ENCODE measurements at places on chromosomes 2 and 18.

DNA sequence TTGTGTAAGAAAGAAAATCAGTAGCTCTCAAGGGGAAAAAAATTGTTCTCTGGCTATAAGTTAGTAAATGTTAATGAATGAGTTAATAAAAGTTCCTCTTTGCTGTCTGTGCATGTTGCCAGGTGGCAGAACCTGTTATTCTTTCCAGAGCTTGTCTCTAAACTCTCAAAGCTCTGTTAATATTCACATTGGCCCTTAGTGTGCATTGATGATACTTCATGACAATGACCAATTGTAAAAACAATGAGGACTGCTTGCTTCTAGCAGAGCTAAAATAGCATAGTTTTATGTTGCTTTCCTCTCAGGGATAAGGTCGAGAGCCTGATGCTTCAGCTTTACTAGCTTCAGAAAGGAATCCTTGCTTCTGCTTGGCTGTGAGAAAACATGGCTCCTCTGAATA, 91.5 kb downstream of the RAD51AP2 start:
- no peak for DNase-seq

DNA sequence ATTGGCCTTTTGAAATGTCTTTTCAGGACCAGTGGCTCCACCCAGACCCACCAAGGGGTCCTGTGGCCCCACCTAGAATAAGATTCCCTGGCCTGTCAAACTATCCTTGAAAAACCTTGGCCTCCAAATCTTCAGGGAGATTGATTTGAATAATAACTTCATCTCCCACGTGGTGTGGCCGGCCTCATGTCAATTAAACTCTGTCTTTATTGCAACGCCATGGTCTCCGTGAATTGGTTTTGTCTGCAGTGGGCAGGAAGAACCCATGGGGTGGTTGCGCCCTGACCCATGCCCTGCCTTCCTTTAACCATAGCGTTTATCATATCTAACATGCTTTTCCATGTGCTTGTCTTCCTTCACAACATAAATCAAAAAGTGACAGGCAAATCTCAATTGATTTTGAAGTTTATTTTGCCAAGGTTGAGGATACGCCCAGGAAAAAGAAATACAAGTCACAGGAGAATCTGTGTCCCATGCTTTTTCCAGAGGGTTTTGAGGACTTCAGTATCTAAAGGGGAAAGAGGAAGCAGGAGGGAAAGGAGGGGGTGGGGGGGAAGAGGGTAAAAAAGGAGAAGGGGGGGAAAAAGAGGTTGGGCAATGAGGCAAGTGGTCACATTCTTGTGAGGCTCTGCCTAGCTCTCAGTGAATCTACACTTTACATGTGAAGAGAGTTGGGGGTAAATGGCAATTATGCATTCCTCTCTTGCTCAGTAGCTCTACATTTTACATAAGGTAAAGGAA, 66.5 kb upstream of the CABLES1 start:
- no peak for DNase-seq

DNA sequence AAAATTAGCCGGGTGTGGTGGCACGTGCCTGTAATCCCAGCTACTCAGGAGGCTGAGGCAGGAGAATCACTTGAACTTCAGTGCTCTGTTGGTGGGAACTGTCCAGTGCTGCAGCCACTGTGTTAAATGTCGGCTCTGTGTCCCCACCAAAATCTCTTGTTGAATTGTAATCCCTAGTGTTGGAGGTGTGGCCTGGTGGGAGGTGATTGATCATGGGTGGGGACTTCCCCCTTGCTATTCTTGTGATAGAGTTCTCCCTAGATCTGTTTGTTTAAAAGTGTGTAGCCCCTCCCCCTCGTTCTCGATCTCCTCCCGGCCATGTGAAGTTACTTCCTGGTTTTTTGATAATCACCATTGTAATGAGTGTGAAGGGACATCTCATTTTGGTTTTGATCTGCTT, 9.8 kb upstream of the RPL31 start:
- no peak for DNase-seq

DNA sequence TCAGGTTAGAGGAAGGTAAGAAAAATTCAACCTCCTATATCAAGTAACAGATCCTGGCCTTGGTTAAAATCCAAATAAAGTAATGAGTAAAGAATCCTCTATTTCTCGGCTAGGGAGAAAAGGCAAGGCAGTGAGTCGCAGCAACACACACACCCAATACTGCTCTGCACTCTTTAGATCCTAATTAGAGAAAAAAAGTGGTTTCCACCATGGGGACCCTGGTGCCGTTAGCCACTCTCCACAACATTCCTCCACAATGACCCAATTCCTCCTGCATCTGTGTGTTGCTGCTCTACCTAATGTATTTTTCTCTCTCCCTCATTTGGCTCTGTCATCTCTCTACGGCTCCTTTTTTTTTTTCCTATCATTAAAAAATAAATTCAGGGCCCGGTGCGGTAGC, 462.7 kb downstream of the METTL4 start:
- DNase-seq, result no peak

DNA sequence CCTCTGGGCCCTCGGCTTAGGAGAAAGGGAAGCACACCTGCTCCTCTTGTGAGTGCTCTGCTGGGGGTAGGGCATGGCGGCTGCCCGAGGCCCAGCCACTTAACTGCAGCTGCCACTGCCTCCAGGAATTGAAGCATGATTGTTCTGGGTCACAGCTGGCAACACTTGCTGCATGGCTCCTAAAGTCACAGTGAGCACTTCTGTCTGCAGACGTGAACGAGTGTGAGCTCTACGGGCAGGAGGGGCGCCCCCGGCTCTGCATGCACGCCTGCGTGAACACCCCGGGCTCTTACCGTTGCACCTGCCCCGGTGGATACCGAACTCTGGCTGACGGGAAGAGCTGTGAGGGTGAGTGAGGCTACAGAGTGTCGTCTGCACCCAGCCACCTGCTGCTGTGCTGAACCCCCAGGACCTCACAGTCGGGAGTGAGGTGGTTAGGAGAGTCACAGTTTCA, 44.4 kb downstream of the FBLN7 start:
- DNase-seq, result no peak

GRCh38 chr2:118202707-118203303, 114.5 kb downstream of the INSIG2 start:
- peak; percentile 47 for DNase-seq

DNA sequence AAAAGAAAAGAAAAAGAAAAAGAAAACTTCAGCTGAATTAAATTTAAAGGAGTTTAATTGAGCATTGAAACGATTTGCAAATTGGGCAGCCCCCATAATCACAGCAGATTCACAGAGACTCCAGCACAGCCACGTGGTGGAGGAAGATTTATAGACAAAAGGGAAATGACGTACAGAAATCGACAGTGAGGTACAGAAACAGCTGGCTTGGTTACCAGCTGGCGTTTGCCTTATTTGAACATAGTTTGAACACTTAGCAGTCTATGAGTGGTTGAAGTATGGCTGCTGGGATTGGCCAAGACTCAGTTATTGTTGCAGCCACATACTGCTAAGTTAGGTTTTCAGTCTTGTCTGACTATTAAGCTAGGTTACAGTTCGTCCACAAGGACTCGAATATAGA, 312.2 kb upstream of the SLC14A2 start:
- no peak for DNase-seq

GRCh38 chr18:47775961-47776360, 154.5 kb downstream of the SMAD2 start:
- DNase-seq, result no peak

GRCh38 chr2:237280939-237281338, 133.0 kb downstream of the COL6A3 start:
- no peak for DNase-seq

DNA sequence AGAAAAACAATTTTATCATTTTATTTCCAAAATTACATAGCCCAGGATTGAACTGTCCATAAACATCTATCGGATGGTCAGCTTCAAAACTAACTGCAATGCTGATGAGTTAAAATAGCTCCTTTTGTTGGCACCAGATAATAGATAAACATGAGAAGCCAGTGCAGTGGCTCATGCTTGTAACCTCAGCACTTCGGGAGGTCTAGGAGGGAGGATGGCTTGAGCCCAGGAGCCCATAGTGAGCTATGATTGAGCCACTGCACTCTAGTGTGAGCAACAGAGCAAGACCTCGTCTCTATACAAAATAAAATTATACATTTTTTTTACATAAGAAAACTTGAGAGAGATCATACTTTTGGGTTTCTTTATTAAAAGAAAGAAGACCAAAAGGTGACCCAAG, 34.6 kb upstream of the IMPA2 start:
- DNase-seq, result no peak

GRCh38 chr2:50749216-50749615, 282.7 kb downstream of the NRXN1 start:
- DNase-seq, result no peak

DNA sequence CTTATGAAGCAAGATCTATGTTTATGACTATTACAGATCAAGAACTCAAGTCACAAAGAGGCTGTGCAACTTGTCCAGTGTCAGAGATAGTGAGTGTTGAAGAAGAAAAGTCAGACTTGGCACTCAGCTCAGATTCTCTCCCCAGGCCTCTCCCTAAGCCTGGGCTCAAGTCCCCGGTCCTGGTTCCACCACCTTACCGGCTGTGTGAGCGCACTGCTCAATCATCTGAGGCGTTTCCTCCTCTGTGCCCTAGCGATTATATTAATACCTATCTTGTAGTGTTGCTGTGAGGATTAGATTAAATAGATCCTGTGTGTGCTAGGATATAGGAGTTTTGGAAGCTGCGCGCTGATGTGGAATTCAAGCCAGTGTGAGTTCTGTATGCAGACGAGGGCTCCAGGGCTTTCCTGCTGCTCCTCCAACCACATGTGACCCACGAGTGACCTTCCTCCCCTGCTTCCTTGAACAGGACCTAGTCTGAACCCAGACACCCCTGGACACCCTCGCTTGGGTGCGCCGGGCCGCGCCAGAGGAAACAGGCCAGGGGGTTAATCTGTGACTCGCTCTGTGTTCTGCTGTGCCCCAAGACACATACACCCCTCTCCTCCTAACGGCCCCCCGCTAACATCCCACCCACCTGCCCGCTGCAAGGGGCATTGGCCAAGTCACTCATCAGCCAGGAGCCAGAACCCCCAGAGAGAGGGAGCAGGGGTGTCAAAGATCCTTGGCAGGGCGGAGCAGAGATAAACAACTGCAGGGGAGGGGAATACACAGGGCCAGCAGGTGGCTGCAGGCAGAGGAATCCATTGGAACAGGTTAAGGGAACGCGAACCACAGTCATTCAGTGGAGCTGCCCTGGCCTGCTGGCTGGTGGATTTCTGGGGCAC, 38.3 kb downstream of the TNS1 start:
- no peak for DNase-seq

GRCh38 chr2:29370173-29370572, 255.0 kb downstream of the CLIP4 start:
- no peak for DNase-seq

DNA sequence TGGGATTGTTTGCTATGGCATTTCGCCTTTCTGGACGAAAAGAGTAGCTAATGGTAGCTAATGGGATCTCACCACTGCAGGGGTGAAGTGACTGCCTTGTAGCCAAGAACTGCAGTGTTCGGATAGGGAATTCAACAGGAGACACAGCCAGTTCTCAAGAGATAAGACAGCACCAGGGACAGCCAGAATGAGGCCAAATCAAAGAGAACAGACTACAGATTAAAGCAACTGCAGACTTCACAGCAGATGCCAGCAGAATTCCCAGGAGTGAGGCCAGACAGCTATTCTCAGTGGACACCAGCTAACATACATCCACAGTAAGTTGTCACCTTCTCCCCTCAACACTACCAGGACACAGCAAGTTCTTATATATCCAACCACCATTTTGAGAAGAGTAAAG, 124.0 kb downstream of the PLA2R1 start:
- DNase-seq, result no peak

GRCh38 chr2:217942731-217943335, 60.0 kb downstream of the TNS1 start:
- no peak for DNase-seq

DNA sequence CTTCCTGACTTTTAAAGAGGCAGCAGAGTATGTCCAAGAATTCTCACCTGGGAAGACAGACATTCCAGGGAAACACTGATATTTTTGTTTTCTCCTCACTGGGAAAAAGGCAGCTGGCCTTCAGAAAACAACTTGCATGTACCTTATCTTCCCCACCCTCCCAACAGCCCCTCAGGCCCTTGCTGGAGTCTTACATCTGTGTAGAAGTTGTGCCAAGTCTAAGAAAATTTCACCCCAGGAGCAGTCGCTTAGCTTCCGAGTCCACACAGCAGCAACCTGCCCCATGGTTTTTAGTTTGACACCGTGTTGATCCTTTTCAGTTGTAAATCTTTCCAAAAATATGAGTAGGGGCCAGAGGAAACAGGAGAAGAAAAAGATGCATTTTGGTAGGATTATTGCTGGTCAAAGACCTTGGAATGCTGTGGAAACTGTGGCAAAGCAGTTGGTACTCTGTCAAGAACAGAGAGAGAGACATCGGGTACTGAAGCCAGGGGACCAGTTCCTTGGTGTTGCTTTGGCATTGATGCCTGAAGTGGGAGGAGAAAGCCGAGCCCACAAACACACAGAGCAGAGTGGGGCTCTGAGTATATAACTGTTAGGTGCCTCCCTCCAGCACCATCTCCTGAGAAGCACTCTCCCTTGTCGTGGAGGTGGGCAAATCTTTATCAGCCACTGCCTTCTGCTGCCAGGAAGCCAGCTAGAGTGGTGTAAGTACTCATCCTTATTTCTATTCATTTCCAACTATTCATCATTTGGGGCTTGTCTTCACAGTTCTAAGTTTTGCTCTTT, at the start of gene SLC14A1:
Gene SLC14A1, plus strand, starts transcription at position 615 of the 789 bp plus-strand sequence. CDS start 6,140 bp downstream, outside the sequence.
- DNase-seq, result no peak

DNA sequence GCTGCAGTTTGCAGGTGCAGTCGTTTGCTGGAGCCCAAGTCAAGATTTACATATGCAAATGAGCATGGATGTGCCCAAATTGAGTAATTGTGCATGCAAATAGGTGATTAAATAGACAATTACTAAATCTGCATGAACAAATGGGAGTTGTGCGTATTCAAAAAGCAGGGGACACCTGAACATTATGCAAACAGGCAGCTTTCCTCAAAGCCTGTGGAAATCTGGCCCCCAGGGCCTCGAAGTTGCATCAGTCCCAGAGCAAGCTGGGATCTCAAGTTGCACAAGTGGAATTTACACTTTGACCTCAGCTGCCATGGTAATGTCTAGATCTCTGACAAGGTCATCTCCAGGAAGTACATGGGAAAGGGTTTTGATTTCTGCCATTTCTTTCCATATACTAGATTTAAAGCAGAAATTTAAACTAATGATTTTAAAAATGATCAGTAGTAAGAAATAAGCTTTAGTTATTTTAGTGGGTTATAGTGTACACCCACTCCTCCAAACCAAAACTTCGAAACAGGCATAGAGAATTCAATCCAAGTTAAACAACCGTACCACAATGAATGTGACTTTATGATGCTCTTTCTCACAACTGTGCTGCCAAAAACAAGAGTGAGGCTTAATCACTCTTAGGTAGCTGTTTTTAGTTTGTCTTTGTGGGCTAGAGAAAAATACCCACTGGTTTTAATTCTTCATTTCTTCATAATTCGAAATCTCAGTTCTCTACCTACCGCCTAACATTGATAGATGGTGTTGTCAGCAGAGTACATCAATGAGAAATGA, 110.7 kb downstream of the RND3 start:
- DNase-seq, result no peak

- no peak for DNase-seq
Measured at GRCh38 chr2:144052083-144052482, 467.8 kb downstream of the ZEB2 start.

- DNase-seq, result no peak
Measured at GRCh38 chr2:112835536-112836162, 930 bp downstream of the IL1B start.

- no peak for DNase-seq
Measured at GRCh38 chr2:15650616-15651366, 59.1 kb downstream of the DDX1 start.

GRCh38 chr2:215027779-215028178, 110.6 kb downstream of the ABCA12 start:
- DNase-seq, result no peak
